ENCODE measurements at places on chromosomes 7 and 10.

DNA sequence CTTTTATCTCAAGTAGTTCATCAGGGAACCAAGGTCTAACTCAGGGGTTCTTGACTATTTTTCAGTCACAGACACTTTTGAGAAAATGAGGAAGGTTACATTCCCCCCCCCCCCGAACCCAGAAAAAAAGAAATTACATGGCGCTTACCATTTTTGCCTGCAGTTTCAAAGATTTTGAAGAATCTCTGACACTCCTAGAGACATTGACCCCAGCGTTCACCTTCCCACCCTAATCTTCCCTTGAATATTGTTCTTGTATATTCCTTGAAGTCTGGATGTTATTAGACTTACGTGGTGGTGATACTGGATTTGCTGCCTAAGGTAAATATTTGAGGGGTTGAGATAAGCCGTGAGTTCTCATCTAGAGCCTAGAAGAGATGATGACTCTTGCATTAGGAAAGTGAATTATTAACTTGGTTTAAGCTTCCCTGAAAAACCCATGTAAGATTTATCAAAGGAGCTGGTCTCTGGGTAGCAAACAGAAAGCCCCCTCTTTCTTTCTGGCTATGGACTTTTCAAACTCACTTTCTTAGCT, 245.7 kb upstream of the FOXK1 start:
- DNase-seq: no peak

DNA sequence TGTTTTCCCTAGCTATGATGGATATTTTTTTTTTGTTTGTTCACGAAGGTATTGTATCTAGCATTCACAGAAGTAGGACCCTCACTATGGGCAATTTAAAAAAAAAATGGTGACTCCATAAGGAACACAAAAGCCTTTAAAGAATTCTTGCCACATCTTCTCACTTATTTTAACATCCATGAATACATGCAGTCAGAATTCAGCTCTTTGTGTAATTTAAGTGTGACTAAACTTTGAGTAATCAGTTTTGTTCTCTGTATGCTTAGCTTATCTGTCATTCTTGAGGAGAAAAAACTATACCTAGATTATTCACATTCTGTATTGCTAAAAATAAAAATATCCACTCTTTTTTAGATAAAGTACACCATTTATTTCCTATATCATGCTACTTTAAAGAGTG, 313.2 kb upstream of the KCND2 start:
- no peak for DNase-seq

GRCh38 chr7:87036985-87037384, 22.5 kb downstream of the ELAPOR2 start:
- no peak for DNase-seq

DNA sequence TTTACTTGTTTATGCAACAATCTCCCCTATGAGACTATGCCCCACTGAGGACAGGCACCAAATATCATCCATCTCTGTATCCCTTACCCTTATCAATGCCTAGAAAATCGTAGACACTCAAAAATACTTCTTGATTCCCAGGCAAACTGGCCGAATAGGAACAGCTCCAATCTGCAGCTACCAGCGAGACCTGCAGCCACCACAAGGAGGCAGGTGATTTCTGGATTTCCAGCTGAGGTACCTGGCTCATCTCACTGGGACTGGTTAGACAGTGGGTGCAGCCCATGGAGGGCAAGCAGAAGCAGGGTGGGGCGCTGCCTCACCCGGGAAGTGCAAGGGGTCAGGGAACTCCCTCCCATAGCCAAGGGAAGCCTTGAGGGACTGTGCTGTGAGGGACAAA, 10.8 kb upstream of the PPP1R3C start:
- no peak for DNase-seq

DNA sequence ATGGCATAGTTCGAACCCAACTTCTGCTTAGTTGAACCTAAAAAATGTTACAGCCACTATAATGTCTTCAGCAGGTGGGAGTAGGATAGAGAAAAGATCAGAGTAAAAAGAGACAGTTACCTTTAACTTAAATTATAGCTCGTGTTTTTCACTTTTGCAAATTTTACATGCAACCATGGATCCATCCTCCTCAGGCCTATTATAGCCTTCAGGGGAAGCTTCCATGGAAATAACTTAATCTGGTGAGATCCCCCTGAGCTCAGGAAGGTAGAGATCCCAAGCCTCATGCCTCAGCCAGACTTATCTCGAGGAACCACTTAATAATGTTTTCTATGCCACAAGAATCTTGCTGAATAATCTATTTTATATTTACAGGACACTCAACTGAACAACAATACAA, 159.4 kb upstream of the FAM3C start:
- no peak for DNase-seq

DNA sequence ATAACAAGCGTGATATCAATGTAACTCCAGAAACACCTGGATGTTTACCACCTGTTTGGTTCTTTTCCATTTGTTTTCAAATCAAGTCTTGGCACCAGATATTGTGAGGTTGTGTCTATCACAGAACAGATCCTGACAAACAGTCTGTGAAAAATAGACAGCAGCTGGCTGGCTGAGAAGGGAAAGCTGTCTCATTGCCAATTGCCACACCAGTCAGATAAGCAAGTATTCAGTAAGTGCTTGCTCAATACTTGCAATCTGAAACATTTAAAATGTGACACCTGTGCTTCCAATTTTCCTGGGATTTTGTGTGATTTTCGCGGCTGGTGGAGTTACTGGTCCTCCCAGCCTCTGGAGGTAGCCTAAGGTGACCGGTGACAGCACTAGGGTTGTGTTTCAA, 147.9 kb upstream of the MYO3A start:
- DNase-seq: no peak

GRCh38 chr10:18008986-18009385, 57.3 kb downstream of the SLC39A12 start:
- no peak for DNase-seq

DNA sequence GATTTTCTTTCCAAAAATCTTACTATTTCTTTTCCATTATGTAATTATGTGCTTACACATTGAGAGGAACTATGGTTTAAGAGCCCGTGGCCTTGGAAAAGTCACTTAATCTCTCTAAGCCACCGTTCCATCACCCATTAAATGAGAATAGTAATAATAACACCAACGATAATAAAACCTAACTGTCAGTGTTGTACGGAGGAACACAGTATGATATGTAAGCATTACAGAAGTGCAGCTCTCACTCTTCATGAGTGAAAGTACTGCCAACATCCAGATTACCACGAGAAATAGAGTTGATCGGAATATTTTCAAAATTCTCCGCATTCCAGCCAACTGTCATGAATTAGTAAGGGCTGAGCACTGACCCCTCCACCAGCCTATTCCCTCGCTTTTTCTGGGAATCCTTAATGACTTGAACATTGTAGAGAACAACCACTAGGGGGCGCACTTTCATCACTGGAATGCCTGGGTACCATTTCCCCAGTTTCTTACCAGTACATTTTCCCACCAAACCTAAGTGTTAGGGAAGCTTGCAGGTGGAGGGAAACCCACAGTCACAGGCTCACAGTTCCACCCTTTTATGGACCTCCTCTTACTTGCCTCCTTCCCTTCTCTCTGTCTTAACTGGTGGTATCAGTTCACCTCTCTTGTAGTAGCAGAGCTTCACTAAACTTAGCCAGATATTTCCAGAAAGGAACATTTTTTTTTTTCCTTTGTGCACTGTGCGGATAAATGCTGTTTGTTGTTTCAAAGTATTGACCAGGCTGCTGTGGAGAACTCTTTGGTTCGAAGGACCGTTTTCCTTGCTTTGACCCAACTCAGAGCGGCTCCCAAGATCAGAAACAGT, 27.8 kb downstream of the NKX2-3 start:
- DNase-seq: peak; percentile 44

All from NCI-H345 (cell line).